ENCODE measurements at places on chromosomes 12 and 14.
A peak's percentile ranks its signal among the peaks of the same experiment; 100 is the strongest.

DNA sequence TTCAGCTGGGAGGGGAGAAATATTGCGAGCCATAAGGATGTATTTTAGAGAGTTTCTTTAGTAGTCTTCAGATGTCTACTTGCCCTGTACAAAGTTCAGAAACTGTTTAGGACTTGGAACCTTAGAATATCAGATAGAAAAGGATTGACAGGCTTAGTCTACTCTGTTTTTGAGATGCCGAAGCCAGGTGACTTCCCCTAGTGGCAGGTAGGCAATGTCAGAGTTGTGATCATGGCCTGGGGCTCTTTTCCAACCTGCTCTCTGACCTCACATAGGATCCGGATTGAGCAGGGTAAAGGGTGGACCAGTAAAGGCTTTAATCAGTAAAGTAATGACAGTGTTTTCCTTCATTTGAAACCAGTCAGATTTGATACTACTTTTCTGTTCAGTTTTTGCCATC is 59.6 kb downstream of the PRKCH start:
- no peak for DNase-seq

- DNase-seq = no peak
These were observed 19.2 kb downstream of the PACS2 start for GRCh38 chr14:105333613-105334364.

DNA sequence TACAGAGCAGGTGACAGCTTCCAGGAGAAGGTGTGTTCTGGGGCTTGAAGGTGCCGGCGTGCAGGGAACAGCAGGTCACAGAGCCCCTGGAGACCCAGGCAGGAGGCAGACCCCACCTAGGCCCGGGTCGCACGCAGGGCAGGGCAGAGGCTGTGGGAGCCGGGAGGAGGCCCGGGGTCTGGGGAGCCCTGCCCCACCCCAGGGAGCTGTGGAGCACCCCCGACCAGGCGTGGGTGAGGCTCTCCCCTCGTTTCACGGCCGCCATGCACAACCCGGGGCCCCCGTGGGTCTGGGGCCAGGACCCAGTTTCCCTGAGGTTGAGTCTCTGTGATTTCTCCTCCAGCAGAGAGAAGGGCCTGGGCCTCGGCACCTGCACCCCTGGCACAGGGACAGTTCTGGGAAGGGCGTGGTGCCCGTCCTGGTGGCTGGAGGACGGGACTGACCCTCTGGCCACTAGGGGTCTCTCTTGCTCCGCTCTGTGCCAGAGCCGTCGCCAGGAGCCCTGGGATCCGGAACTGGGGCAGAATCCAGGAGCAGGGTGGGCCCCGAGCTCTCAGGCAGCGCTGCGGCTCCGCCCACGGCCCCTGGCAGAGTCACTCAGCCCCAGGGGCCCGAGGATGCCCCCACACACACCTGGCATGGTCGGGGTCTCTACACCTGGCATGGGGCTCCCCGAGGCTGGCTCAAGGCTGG is 75.2 kb upstream of the FBRSL1 start:
- DNase-seq = peak; percentile 74

GRCh38 chr12:54564768-54565167 is 15.4 kb downstream of the PDE1B start:
- no peak for DNase-seq

GRCh38 chr12:111359231-111359913 is 9.5 kb downstream of the PHETA1 start:
- no peak for DNase-seq

GRCh38 chr14:38989922-38990546 is 113.0 kb downstream of the SEC23A start:
- no peak for DNase-seq

GRCh38 chr14:95092723-95093122 is 64.6 kb downstream of the DICER1 start:
- DNase-seq = no peak

DNA sequence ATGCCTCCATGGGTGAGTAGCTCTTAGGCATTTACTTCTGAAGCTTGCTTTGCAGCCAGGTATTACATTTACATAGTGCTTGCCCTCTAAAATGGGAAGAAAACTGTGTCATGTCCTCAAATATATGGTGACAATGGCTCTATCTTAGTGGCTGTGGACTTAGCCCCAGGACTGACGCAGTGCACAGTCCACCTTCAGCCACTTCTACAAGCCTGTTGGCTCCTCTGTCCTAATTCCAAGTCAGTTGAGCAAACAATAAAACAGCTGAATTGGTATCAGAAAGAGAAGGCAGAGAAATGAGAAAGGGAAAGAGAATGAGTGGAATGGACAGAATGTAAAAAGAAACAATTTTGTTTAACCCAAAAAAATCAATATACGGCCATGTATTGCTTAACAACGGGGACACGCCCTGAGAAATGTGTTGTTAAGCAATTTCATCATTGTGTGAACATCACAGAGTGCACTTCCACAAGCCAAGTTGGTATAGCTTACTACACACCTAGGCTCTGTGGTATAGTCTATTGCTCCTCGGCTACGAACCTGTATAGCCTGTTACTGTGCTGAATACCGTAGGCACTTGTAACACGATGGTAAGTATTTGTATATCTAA is 93.5 kb downstream of the GRIN2B start:
- no peak for DNase-seq

- no peak for DNase-seq
These were observed 52.7 kb upstream of the LMO3 start for GRCh38 chr12:16658699-16659098.
